ENCODE measurements at places on chromosomes 13 and 19.
A peak's percentile ranks its signal among the peaks of the same experiment; 100 is the strongest.

DNA sequence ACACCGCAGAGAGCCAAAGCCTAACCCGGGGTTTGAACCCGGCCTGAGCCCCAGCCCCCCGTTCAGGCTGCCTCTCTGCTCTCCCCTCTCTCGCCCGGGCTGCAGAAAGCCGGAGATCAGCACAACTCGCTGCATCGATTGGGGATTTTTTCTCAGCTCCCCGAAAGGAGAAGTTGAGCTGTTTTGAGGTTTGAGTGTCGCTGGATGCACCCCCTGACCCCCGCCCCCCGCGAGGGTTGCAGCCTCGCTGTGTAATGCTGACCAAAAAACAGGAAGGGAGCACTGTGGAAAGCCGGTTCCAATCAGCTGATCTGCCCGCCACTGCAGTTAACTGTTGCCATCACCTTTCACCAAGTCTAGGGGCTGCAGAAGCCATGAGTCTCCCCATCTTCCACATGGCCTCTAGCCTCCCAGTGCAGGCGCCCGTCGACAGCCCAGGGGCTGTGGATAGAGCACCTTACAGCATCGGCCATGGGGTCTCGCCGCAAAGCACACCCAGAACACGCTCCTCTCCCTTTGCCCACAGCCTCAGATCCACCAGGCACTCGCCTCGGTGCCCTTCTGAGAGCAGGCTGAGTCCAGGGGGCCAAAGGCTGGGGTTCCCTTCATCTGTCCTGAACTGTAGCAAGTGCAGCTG is 34.5 kb downstream of the MYO9B start:
- peak; percentile 97 for DNase-seq

DNA sequence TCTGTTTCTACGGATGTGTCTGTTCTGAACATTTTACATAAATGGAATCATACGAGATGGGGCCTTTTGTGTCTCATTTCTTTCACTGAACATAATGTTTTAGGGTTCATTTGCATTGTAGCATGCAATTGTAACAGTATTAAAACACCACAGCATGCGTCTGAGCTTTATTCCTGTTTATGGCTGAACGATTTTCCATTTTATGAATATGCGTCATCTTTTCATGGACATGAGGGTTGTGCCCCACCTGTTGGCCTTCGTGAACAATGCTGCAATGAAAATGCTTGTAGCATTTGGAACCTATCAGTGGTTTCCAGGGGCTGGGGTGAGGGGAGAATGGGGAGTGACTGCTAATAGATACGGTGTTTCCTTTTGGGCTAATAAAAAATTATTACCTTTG is 5.1 kb downstream of the OR10H1 start:
- no peak for DNase-seq

DNA sequence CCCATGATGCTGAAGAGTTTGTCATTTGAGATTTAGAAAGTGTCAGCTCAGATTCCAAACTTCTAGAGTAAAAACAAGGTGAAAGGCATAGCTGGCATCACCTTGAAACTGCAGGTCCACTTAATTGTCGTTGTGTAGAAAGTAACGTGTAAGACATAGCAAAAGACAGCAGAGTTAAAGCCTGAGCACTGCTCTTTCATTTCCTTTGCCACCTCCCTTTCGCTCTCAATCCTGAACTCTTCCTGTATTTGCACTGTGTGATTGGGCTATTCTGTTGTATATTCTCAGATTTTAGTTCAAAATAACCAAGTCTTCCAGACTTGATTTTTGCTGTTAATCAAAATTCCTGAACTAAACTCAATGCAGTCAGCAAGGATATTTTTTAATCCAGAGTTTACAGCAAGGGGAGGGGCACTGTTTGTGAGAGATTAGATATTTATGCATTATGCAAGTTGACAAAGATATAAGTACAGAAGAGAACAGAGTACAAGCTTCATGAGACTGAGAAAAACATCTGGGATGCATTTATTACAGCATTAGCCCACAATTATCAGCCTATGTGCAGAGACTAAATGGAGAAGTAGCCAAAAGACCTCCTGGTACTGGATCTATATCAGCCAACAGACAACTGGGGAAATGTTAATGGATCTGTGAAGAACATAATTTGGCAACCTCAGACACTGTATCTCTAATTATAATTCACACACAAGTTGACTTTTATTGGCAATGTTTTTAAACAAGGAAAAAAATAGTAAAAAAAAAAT is 328.6 kb downstream of the SUCLA2 start:
- peak; percentile 62 for DNase-seq

GRCh38 chr19:21910318-21910717 is 74.3 kb upstream of the ZNF43 start:
- DNase-seq: no peak

DNA sequence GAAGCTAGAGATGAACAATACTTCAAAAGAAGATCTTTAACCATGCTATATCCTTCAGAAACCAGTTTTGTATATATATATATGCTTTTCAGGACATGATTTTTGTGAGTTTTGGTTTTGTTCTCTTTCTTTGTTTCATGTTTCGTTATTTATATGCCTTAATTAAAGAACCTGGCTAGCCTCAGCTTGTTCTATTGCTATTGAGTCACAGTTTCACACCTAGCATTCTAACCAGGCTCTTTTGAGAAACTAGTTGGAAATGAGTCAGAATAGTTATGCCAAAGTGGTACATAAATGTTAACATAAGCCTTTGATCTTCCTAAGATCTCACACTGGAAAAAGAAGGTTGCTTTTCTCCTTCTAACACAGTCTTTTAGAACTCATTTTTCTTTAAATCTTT is 1925.2 kb downstream of the OLFM4 start:
- DNase-seq: no peak

DNA sequence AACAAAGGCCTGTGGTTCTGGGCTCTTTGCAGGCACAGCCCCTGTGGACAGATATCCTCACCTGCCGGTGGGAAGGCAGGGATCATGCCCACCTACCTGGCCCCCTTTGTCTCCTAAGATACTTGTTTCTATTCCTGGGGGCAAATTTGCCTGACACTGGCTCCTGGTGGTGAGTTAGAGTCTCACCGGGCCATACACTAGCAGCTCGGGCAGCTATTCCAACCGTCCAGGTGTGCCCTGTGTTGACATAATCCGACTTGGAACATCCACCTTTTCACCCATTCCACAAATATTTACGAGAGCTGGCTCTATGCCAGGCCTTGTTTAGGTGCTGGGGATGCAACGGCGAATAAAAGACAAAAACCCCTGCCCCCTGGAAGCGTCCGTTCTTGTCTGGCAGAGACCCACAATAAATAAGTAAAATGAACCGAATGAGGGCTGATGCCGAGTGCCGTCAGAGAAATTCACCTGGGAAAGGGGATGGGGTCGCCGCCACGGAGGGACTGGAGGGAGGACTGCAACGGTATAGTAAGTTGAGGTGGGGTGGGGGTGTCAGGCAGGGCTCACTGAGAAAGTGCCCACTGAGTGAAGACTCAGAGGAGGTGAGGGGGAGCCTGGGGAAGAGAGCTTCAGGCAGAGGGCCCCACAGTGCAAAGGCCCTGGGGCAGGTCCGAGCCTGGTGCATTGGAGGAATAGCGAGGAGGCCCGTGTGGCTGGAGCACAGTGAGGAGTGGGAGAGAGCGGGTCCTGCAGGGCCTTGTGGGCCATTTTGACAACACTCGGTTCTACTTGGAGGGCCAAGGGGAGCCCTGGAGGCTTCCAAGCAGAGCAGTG is 43.2 kb upstream of the RANBP3 start:
- no peak for DNase-seq

DNA sequence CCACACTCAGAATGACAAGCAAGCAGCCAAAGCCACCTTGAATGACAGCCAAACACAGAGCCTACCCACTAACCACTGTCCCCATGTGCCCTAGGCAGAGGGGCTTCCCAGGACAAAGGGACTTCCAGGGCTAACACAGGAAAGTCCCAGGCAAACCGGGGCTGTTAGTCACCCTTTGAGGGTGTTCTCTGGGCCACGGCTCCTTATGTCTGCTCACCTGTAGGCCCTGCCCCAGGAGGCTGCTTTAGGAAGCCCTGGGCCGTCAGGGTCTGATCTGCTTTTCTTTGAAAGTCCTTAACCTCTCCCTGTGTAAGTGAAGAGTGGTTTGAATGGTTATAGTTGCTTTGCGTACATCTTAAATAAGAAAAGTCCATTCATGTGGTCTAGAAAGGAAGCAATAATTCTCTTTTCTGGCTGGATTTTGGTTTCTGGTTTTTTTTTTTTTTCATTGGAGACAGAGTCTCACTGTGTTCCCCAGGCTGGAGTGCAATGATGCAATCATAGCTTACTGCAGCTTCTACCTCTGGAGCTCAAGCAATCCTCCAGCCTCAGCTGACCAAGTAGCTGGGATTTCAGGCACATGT is 161.4 kb downstream of the EFNB2 start:
- DNase-seq: peak; percentile 60

- DNase-seq: no peak
These were observed 573.0 kb upstream of the SLITRK1 start for GRCh38 chr13:84455143-84455905.

DNA sequence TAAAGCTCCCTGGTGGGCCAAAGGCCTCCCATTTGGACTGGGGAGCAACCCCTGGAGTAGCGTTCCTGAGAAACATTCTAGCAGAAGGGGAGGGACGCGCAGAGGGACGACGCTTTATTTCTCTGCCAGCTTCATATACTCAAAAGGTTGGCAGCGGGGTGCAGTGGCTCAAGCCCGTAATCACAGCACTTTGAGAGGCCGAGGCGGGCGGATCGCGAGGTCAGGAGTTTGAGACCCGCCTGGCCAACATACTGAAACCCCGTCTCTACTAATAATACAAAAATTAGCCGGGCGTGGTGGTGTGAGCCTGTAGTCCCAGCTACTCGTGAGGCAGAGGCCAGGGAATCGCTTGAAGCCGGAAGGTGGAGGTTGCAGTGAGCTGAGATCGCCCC is 16.8 kb downstream of the RB1 start:
- DNase-seq: no peak

- peak; percentile 33 for DNase-seq
These were observed 1.1 kb downstream of the RPL36 start for GRCh38 chr19:5690955-5691821.

- DNase-seq: no peak
These were observed 54.6 kb downstream of the SPATA13 start for GRCh38 chr13:24215126-24215525.

- DNase-seq: peak; percentile 48
These were observed 19.7 kb downstream of the ZFR2 start for GRCh38 chr19:3849092-3849491.

DNA sequence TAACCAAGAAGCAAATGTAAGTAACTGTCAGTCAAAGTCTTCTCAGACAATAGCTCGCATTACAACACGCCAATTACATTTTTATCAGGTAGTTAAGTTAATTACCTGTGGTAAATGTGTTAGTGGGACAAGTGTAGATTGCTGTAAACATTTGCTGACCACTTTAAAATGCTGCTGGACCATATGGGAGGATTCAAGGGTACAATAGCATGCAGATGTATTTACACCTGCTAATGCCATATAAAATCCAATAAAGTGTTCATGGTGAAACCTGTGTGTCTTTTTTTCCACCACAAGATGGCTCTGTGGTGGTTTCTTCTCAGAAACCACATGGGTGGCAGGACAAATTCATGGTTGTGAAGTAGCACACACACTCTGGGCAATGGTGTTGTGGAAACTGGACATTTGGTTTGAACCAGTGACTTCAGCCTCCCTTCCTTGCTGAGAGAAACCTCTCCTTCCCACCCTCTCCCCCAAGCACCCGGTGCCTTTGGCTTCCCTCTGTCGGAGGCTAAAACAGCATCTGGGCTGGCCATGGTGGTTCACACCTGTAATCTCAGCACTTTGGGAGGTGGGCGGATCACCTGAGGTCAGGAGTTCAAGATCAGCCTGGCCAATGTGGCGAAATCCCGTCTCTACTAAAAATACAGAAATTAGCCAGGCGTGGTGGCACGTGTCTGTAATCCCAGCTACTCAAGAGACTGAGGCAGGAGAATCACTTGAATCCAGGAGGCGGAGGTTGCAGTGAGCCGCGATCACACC is 18.1 kb upstream of the GTF3A start:
- peak; percentile 57 for DNase-seq

DNA sequence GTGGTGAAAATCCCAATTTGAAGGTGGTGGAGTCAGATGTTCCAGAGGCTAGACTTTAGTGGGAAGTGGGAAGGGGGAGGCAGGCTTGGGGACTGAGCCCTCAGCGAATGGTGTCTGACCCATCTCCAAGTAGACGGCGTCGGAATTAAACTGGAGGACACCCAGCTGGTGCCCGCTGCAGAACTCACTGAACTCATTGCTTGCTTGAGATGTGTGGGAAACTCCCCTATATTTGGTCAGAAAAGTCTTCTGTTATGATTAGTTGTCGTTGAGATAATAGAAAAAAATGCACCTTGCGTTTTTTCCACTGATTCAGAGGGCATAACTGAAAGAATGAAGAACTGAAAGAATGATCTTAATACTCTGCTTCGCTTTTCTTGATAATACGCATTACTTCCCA is 871 bp upstream of the ZNF583 start:
- no peak for DNase-seq

GRCh38 chr13:40047322-40047771 is 391.9 kb downstream of the COG6 start:
- no peak for DNase-seq

DNA sequence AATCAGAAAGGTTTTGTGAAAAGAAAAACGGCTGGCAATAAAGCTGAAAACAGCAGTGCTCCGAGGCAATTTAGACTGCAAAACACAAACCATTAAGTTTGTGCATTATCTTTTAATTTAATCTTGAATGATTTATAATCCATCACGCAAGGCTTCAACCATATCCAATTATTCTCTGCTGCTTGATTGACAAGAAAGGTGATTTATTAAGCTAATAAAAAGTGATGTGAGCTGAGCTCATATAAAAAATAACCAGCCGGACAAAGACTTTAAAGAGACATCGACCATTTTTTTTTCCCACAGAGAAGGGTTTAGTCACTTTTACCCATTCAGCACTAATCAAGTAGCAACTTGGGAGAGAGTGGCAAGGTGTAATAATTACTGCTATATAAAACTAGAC is 33.6 kb downstream of the TSHZ3 start:
- DNase-seq: no peak

DNA sequence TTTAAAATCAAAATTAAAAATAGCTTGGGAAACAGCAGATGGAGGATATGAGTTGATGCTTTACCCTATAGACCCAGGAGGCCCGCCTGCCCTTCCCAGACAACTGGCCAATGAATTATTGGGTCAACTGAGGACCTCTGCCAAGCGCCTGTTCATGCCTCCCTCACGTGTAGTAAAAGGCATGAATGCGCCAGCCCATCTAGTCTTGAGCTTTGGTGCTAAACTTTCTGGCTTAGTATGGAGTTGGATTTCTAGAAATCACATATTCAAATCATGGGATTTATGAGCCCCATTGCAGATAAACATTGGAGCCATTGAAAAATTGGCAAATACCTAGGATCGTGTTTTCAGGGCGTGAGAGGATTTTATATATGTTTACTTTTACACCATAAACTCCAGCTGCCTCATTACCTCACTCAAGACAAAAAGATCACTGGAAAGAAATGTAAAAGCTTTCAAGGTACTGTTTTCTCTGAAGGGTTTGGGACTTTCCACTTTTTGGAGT is 47.1 kb downstream of the COL4A2 start:
- no peak for DNase-seq

Data from MV-4-11 (cell line).